Skin of body (tissue), 3 donors: ENCODE measurements at places on chromosomes 2 and 18.

DNA sequence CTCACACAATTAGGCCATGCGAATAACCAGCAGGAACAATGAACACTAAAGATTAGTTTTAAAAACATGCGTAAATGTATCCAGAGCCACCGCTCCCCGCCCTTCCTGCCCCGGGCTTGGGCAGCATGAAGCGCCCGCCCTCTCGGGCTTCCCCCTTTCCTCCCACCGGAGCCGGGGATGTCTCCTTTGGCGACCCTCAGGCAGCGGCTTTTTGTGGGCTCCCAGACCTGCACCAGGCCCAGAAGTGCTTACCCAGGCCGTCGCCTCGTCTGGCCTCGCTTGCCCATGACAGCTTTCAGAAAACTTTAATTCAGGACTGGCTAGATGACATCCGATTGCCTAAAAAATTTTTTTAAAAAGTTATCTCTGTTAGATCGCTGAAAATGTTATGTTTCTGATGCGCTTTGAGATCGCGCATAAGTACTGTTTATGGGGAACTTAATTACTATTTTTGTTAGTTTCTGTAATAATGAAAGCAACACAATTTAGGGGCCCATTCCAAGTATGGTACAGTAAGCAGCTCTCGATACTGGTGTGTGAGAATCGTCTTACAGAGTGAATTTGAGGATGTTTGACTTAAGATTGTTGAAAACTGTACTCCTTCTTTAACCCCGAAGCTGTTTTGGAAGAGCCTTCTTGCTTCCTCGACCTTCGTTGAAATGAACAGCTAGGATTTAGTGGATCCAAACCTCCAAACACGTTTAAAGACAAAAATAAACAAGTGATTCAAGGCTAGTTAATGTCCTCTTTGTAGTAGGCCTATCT lies 1.1 kb downstream of the MAP3K20 start:
- peak; percentile 60 for DNase-seq

DNA sequence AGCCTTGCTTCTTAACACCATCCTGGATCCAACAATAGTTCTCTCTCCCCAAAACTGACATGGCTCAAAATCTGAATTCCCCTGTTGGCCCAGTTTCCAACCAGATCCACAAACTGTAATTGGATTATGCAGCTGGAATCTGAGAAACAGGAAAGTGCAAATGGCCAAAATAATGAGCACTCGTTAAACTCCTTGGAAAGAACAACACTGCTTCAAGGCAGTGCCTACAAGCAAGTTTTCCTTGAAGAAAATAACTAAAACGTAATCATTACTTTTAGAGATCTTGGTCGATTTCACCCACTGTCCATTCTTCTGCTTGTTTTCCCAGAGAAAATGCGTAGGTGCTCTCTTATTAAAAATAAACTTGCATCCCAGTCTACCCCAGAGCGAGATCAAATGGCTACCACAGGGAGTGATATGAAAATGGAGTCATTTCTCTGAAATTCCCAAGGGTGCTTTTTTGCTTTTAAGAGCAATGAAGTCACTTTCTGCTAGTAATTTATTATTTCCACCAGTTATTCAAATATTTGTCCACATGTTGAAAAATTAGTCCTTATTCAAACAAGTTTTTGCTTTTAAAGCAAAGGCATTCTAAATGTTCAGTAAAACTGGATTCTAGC lies 264.2 kb downstream of the C1D start:
- DNase-seq: no peak

DNA sequence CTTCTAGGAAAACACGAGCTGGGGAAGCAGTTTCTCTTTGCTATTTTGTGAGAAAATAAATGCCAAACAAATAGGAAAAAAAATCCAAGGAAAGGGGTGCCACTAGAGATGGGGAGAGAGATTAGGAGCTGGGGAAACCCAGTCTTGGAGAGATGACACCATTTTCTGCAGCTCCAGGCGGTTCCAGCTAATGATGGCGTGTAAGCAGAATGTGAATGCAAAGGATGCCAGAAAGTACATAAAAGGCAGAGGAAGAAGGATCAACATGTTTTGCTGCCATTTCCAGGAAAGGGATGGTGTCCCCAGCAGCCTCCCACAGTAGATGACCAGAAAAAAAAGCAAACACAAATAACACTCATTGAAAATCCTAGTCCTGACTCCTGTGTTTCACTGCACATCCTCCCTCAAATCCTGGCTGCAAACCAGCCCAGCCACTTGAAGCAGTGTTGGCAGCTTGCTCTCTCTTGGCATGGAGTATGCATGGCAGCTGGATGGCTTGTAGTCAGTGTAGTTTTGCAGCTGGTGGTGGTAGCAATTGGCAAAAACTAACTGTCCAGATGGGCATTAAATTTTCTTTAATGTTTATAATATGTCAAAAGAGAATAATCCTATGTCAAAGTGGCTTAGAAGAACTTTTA lies 93.6 kb downstream of the FTCDNL1 start:
- DNase-seq: peak; percentile 49

GRCh38 chr2:26691881-26692278 lies 642 bp upstream of the KCNK3 start:
- no peak for DNase-seq

GRCh38 chr18:56568986-56569385 lies 69.4 kb downstream of the TXNL1 start:
- no peak for DNase-seq

DNA sequence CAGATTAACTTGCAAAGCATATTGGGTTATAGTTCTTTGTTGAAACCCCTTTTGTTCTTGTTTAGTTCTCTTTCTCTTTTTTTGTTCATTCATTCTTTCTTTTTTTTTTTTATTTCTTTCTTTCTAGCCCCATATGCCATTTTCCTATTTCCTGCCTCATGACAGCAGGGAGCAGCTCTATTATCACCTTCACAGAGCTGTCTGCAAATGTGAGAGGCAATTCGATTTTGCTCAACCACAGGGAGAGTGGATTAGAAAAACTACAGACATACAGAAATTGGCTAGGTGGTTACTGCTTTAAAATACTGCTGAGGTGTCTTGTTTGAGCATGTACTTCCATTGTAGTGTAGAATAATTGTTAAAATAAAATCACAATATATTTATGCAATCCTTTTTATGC lies 44.2 kb upstream of the TBR1 start:
- no peak for DNase-seq

GRCh38 chr18:79532313-79533007 lies 136.7 kb downstream of the NFATC1 start:
- no peak for DNase-seq

GRCh38 chr2:11097038-11097720 lies 58.1 kb upstream of the SLC66A3 start:
- no peak for DNase-seq

DNA sequence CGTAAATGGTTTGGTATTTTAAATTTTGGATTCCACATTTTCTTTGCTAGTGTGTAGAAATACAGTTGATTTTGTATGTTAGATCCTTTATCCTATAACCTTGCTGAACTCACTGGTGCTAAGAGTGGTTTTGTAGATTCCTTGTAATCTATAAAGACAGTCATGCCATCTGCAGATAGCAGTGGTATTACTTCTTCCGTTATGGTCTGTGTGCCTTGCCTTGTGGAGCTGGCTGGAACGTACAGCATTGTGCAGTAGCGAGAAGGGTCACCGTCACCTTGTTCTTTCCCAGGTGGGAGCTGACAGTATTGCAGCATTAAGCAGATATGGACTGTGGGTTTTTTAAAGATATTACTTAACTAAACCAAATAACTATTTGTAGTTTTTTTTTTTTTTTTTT lies 33.7 kb downstream of the ATP9B start:
- DNase-seq: no peak
